ENCODE measurements at places on chromosomes 12 and 14.

DNA sequence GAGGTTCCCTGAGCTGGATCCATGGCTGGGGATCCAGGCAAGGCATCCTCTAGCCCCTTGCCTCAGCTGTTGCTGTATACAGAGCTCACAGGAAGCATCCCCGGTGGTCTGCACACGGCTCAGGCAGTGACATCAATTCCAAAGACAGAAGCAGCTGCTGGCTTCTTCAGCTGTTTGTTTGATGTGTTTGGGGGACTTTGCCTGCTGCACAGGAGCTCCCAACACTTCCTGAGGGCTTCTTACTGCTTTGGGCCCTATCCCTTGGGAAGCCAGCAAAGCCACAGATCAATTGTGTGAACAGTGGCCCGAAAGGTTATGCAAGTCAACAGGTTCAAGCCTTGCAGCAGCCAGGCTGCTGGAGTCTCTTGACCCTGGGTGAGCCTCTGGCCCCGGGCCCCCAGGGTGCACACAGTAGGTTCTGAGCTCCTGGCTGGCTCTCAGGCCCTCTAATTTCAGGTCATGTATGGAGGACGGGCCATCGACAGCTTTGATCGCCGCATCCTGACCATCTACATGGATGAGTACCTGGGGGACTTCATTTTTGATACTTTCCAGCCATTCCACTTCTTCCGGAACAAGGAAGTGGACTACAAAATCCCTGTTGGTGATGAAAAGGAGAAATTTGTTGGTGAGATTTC, 42.6 kb downstream of the CCDC92 start:
- DNase-seq = no peak

GRCh38 chr12:109949089-109949488, 47.1 kb downstream of the GIT2 start:
- no peak for DNase-seq

GRCh38 chr14:78836777-78837176, 666.6 kb downstream of the NRXN3 start:
- DNase-seq = peak; percentile 45

DNA sequence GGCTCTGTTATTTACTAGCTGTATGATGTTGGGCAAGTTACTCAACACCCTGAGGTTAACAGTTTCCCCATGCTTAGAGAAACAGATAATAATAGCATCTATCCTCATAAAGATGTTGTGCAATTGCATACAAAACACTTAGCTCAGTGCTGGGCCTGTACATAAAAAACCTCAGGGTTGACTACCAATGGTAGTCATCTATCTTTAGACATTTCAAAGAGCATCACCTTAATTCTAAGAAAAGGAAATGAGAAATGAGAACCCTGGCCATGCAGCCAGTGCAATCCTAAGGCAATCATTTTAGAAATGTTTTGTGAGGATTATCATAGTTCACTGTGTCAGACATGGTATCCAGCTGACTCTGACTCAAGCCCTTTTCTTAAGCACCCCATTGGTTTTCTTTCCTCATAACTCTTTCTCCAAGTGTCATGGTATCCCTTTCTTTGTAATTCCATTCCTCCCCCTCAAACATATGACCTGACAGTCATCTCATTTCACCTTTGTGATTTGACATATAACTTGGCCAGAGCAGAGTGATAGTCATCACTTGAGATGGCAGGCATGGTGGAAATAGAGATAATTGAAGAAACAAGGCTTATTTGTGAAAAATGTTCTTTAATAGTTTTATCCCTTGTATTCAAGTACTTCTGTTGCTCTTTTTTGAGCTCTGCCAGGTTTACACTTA, 29.5 kb upstream of the OSBPL8 start:
- DNase-seq = no peak

- DNase-seq = no peak
These were observed 324.9 kb upstream of the TMTC1 start for GRCh38 chr12:30108666-30109065.

DNA sequence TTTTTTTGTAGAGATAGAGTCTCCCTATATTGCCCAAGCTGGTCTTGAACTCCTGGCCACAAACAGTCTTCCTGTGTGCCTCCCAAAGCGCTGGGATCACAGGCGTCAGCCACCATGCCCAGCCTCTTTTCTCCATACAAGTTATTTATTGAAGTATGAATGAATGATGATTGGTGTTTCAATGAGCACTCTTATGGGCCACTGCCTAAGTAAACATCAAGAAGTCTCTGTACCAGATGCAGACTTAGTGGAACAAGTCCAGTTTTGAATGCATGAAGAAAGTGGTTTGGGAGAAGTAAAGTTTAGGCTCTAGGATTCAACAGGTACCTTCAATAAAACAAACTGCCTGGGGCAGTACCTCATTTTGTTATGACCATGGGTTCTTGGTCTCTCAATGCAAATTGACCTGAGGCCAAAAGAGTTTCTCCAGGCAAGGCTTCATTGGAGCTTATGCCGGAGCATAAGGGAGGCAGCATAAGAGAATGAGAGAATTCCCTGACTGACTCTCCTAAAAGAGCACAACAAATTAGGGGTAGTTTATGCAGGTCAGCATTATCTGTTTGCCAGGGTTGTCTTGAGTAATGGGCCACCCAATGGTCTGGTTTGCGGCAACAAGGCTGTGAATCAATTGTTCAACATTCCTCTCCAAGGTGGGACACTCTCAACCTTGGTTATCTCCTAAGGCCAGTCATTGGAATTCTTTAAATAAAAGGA, 1.1 kb upstream of the GMFB start:
- no peak for DNase-seq

- no peak for DNase-seq
These were observed 1.1 kb downstream of the IGF1 start for GRCh38 chr12:102479099-102479885.

GRCh38 chr14:91732439-91732838, 553 bp upstream of the CATSPERB start:
- no peak for DNase-seq

GRCh38 chr14:55874785-55875184, 243.4 kb upstream of the PELI2 start:
- no peak for DNase-seq

GRCh38 chr12:75446857-75447256, 33.7 kb upstream of the GLIPR1 start:
- no peak for DNase-seq

GRCh38 chr12:26798023-26798422, 35.0 kb downstream of the ITPR2 start:
- no peak for DNase-seq

GRCh38 chr14:99742509-99743487, 50.4 kb upstream of the EML1 start:
- DNase-seq = no peak

DNA sequence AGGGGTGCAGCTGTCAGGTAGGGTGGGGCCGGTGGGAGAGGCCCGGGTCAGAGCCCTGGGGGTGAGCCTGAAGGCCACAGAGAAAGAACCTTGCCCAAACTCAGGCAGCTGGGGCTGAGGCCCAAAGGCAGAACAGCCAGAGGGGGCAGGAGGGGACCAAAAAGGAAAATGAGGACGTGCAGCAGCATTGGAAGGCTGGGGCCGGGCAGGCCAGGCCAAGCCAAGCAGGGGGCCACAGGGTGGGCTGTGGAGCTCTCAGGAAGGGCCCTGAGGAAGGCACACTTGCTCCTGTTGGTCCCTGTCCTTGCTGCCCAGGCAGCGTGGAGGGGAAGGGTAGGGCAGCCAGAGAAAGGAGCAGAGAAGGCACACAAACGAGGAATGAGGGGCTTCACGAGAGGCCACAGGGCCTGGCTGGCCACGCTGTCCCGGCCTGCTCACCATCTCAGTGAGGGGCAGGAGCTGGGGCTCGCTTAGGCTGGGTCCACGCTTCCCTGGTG, 10.5 kb downstream of the MMP14 start:
- DNase-seq = no peak

- DNase-seq = no peak
These were observed 30.5 kb downstream of the PPP2R5C start for GRCh38 chr14:101791919-101792572.

GRCh38 chr12:105015543-105015942, 29.4 kb downstream of the NOPCHAP1 start:
- DNase-seq = no peak

DNA sequence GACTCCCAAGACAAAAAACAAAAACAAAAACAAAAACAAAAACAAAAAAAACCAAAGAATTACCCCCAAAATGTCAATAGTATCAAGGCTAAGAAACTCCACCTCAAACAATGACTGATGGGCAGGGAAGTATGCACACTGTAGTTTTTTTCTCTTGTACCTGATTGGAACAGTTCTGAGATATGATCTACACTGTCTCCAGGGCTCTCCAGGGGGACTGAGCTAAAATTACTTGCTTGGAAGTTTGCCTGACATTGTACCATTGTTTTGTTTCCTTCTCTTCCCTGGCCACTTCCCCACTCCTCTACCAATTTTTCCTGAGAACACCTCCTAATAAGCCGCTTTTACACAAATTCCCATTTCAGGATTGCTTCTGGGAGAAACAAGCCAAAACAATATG, 22.3 kb upstream of the CATSPERB start:
- DNase-seq = no peak

- no peak for DNase-seq
These were observed 113.2 kb upstream of the HIF1A start for GRCh38 chr14:61581955-61582615.

GRCh38 chr14:97025722-97026121, 228.5 kb downstream of the VRK1 start:
- no peak for DNase-seq

DNA sequence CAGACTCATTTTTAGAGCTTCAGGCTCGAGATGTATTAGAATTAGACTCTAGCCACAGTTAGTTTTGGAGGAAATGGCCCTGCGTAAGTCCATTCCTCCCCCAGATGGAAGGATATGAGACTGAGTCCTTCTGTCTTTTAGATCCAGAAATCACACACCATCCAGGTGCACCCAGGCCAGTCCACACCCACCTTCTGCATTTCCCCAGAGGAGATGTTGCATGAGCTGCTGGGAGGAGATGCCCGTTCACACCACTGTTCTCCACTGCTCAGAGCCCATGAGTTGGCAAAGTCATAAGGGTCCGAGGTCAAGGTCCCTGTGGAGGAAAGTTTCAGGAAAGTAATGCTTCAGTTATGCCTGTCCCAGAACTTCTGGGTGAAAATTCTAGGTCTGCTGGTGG, 29.2 kb downstream of the VWF start:
- no peak for DNase-seq

DNA sequence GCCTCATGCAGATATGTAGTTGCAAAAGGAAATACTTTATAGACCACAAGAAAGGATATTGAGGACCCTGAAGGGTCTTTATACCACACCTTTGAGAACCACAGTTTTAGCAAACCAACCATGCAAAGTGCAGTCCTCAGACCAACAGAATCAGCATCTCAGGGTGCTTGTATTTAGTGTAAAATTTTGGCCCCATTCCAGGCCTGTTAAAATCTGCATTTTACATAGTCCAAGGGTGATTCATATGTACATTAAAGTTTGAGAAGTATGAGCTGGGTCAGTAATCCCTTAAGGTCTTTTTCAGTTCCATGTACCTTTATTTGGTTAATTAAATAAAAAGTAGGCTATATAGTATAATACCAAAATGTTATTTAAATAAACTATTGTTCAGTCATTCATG, 91.2 kb downstream of the WNK1 start:
- DNase-seq = no peak

DNA sequence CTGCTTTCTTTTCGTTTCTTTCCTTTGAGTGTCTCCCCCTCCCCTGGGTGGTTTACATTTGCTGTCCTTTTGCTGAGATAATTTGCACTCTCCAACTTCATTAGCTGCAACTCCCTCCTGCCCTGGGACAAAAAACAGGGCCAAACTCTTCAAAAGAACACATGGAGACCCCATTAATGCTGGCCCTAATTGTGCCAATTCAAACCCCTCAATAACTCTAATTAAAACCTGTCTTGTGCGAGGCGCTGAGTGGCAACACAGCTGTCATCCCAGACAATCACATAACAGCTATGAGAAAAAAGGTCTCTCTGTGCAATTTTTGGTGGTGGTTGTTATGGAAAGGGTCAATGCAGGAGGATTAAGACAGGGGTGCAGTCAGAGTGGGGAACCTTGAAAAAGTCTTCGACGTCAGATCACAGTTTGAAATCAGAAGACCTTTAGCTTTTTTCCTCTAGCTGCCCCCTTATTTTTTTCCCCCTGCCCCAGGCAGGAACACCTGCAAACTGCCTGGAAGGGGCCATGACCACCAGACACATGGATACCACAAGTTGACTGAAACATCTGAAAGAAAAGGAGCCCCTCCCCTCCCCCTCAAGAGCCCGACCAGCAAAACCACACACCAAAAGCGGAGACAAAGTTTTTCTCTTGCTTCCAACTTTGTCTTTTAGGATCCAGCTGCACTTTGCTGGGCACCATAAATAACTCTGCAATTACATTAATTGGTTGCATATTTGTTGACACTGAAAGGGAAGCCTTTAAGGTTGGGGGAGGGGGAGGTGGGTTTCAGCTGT, 26.5 kb upstream of the SMOC1 start:
- no peak for DNase-seq

DNA sequence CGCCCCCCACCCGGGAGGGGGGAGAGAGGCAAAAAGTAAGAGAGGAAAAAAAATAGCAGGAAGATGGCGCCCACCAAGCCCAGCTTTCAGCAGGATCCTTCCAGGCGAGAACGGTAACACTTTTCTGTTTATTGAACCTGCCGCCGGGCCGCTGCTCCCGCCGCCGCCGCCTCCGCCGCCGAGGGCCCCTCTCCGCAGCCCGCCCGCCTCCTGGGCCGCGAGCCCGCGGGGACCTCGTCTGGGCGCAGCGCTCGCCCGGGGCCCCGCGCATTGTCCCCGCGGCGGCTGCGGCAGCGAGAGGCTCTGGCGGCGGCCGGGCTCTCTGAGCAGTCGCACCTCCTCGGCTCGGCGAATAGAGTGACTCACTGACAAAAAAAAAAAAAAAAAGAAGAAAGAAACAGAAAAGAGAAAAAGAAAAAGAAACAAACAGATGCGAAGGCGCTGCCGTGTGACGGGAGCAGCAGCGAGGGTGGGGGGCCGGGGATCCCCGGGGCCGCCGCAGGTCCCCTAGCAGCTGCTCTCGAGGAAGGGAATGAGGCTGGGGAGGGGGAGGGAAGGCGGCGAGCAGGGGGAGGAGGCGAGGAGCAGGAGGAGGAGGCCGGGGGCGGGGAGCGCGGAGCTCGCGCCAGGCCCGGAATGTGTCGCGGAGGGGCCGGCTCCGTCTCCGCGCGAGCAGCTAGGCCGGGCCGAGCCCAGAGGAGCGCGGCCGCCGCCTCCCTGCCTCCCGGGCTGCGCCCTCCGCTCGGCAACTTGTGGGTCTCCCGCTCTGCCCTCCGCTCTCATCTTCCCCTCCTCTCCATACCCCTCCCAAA, 781 bp downstream of the NPAS3 start:
- peak; percentile 68 for DNase-seq

All from stomach (tissue), 19 donors.